ENCODE measurements at places on chromosomes 6 and 20.

DNA sequence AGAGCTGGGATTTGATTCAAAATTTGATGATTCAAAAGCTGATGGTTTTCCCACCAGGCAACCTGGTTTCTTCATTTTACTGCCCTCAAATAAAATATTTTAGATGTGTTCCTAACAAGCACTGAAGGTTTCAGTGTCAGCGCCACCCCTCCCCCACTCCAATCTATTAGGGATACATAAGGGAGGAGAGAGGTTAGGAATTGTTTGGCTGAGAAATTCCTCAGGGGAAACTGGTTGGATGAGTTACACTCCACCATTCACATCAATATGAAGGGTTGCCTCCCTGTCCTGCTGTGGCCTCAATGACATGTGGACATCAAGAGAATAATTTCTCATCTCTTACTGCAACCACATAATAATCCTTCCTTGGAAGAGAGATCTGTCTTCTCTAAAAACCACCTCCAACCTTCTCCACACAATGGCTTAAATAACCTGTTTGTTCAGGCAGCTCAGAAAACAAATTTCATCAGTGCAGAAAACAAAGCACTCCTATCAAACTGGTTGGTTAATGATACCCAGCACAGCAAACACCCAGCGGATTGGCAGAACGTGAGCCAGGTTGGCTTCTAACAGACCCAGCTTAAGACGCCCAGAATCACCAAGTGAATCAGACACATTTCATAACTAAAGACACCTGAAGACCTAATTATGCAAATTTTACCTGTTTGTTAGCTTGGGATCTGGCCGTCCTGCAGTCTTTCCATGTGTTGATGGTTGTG is 136.0 kb upstream of the SGK1 start:
- DNase-seq = no peak

GRCh38 chr6:27834879-27835549 is 77.2 kb downstream of the OR2B2 start:
- no peak for DNase-seq

- no peak for DNase-seq
Observed at GRCh38 chr6:39881851-39882530, 52.3 kb downstream of the MOCS1 start.

- no peak for DNase-seq
Observed at GRCh38 chr20:54075322-54075721, 4.9 kb upstream of the BCAS1 start.

GRCh38 chr6:145929037-145929633 is 35.0 kb downstream of the SHPRH start:
- DNase-seq = no peak

- DNase-seq = no peak
Observed at GRCh38 chr6:32941214-32941768, 463 bp upstream of the HLA-DMB start.

GRCh38 chr20:49179368-49180277 is 8.5 kb downstream of the STAU1 start:
- no peak for DNase-seq

DNA sequence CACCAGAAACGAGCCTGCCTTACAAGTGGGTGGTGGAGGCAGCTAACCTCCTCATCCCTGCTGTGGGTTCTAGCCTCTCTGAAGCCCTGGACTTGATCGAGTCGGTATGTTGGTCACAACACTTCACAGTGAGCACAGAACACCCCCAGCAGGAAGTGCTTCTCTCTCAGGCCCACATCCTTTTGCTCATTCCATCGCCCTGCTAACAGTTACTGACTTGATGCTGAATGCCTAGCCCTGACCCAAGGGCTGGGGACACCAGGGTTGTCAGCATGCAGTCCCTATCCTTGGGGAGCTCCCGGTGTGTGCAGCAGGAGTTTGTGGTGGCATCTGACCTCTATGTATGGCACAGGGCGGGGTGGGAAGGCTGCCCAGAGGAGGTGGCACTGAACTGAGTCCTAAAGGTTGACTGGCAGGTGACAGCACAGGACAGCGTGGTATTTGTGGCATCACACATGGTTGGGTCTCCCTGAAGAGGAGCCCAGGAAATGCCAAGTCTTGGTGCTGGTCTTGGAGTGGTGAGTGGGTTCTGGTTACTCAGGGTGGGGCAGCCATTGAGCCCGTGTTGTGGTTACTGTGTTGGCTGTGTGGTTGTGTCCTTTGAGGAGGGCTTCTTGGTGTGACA is 26.7 kb downstream of the GTSF1L start:
- DNase-seq = no peak

DNA sequence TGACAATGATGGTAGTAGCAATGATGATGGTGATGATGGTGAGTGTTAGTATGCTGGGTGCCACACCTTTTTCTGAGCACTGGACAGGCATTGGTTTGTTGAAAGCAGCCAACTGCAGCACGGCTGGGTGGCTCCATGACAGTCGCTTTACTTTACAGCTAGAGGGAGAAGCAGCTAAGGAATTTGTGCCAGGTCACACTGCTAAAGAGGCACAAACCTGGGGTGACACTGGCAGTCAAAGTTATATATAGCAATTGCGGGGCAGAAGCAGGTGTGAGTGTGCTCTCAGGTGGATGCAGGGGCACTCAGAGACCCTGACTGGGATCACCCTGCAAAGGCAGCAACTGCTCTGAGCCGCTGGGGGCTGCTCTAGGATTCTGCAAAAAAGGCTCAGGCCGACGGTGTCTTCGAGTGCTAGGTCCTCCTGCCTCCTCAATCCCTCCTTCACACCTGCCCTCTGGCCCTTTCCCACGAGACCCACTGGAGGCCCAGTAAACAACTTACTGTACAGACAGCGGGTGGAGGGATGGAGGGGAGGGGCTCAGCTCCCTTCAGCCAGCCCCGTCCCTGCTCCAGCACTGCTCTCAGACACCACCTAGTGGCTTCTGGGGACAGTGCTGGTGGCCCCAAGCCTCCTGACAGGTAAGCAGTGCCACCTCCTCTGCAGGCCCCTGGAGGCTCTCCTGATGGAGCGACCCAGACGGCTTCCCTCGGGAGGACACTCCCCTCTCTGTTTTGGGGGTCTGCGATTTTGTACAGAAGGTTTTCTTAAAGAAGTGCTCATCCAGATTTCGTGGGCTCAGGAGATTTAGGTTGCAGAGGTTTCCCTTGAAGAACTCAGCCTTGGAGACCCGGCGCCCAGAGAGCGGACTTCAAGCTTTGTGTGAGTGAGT is 4.4 kb upstream of the RPS21 start:
- DNase-seq = peak; percentile 69

DNA sequence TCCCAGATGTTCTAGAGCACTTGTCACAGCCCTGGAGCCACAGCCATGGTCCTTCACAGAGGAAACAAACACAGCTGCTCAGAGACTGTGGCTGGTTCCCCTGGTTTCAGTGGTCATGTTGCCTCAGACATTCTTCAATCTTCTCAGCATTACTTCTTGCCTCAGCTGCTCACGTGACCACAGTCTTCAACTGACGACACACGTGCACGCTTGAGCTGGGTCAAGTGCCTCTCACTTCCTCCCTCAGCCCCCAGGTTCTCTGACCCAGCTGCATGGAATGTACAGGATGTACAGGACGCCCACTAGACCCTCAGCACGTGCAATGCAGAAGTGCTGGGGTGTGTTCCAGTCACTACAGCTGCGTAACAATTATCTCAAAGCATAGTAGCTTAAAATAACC is 159.8 kb upstream of the GGTLC1 start:
- no peak for DNase-seq

- DNase-seq = no peak
Observed at GRCh38 chr6:35264550-35265274, 5.2 kb downstream of the ZNF76 start.

GRCh38 chr6:109359248-109359647 is 23.0 kb downstream of the CD164 start:
- DNase-seq = no peak

DNA sequence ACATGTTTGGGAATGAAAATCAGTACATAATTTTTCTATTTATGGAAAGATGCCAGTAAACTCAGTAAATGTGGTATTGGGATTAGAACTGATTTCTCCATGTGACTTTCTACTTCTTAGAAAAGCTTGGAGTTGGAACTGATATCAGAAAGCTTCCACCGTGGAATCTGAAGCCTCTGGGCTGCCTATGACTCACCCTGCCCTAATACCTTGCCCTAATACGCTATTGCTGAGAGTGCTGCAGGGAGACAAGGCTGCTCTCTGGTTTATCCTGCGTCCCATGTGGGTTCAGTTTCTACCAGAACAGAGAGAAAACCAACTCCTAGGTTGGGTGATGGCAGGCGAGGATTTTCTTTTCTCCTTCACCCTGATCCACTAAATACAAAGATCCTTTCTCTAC is 3.3 kb upstream of the STMND1 start:
- DNase-seq = no peak

- no peak for DNase-seq
Observed at GRCh38 chr20:57476084-57476526, 48.8 kb downstream of the CTCFL start.

- no peak for DNase-seq
Observed at GRCh38 chr6:170028629-170029345, 262.1 kb downstream of the DLL1 start.

GRCh38 chr6:158815379-158815724 is 3.8 kb downstream of the EZR start:
- DNase-seq = no peak

- DNase-seq = no peak
Observed at GRCh38 chr6:153340568-153340967, 209.5 kb upstream of the RGS17 start.

DNA sequence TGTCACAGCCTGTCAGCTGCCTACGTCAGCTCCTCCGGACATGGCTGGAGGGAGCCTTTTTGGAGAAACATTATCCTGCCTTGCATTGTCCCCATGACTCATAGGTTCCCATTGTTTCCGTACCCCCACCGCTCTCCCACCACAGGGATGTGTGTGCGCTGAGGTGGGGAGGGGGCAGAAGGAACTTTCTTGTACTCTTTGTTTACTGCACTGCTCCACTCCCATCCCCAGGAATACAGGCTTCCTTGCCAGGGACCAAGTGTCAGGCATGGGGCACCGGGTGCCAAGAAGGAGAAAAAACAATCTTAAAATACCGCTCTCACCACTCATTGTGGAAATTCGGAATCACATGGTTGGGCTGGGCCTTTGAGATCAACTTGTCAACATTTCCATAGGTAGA is 51.0 kb downstream of the KCNK5 start:
- DNase-seq = no peak

GRCh38 chr6:36695414-36695813 is 2.2 kb upstream of the RAB44 start:
- DNase-seq = no peak

DNA sequence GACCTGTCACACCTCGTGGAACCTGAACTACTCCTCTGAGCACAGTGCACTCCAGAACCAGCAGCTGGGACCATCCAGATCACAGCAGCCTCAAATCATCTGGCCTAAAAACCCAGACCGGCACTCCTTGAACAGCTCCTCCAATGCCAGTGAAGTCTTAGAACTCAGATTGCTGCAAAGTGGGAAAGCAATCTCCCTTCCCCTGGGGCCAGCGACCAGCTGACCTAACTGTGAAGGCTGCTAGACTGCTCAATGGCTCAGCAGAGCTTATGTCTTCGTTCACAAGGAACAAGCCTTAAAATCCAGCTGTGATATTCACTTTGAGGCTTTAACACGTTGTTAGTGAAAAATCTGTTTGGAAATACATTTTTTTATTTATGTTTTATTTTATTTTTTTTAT is 243.2 kb downstream of the ANKRD60 start:
- DNase-seq = no peak

GRCh38 chr6:124669713-124670480 is 292.3 kb upstream of the RNF217 start:
- DNase-seq = no peak

- DNase-seq = no peak
Observed at GRCh38 chr20:34965051-34965450, 9.4 kb downstream of the MYH7B start.

GRCh38 chr6:105431226-105431625 is 28.3 kb upstream of the PREP start:
- no peak for DNase-seq

- no peak for DNase-seq
Observed at GRCh38 chr20:20732641-20733040, 20.2 kb upstream of the RALGAPA2 start.

GRCh38 chr6:16108921-16109658 is 19.8 kb upstream of the MYLIP start:
- DNase-seq = no peak

- DNase-seq = no peak
Observed at GRCh38 chr6:137740967-137741761, 125.9 kb upstream of the TNFAIP3 start.

GRCh38 chr6:105952326-105952725 is 133.8 kb upstream of the PRDM1 start:
- no peak for DNase-seq

DNA sequence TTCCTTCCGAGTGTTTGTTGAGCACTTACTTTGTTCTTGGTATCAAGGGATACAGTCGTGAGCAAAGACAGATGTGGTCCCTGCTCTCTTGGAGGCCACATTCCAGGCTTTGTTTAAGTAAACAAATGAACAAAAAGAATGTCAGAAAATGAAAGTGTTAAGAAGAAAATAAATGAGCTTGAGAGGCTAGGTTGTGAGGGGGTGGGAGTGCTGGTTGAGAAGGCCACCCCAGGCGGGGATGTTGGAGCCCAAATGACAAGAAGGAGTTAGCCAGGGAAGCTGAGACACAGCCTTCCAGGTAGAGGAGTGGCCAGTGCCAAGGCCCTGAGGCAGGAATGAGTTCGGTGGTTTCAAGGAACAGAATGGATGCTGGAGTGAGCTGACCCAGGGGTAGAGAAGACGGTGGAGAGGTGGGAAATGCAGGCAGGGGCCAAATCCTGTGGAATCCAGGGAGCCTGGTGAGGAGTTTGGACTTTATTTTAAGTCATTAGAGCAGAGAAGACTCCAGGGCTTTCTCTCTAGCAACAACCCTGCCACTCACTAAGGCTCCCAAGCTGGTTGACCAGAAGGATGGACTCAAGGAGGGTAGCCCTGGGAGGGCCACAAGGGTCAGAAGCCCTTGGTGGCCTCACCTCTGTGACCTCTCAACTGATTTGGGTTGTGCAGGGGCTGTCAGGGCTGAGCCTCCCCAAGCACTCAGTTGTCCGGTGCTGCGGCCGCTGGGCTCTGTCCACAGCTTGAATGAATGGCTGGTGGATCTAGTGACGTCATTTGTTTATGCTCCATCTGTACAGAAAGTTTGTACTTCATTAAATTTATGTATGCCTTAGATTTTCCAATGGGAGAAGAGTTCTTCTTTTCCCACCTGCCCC is 66.0 kb upstream of the STX16 start:
- no peak for DNase-seq

DNA sequence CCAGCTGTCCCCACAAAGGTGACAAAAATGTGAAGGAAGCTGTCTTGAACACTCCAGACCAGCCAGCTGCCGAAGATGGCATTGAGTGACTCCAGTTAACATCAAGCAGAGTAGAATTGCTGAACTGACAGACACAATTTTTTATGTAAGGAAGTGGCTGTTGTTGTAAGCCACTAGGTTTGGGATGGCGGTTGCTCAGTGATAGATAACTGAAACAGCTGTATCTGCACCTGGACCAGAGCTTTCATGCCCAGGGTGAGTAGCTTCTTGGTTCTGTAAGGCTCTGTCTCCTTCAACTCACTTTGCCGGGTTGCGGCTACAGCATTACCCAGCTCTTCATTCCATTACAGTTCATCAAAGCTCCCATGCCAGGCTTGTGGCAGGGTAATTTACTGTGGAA is 49.7 kb upstream of the DDR1 start:
- no peak for DNase-seq

All from stimulated activated CD4-positive, alpha-beta T cell treated with anti-CD3 and anti-CD28 coated beads, TNF-alpha, amount 100 ng/mL, for 48 hours (primary cell).